ENCODE measurements at places on chromosomes 1 and 21.

GRCh38 chr1:26114165-26114927, 2.7 kb downstream of the PDIK1L start:
- DNase-seq, result no peak

- DNase-seq, result no peak
Measured at GRCh38 chr21:42413500-42413899, 9.8 kb downstream of the UBASH3A start.

DNA sequence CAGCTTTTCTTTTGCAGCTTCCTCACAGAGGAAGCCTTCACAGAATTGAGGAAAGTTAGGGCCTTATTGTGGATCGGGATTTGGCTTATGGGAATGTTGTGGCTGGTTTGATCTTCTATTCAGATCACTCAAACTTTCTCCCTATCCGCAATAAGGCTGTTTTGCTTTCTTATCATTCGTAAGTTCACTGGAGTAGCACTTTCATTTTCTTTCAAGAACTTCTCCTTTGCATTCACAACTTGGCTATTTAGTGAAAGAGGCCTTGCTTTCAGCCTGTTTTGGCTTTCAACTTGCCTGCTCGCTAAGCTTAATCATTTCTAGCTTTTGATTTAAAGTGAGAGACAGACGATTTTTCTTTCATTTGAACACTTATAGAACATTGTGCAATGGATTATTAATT, 181.9 kb upstream of the B3GALT2 start:
- no peak for DNase-seq

DNA sequence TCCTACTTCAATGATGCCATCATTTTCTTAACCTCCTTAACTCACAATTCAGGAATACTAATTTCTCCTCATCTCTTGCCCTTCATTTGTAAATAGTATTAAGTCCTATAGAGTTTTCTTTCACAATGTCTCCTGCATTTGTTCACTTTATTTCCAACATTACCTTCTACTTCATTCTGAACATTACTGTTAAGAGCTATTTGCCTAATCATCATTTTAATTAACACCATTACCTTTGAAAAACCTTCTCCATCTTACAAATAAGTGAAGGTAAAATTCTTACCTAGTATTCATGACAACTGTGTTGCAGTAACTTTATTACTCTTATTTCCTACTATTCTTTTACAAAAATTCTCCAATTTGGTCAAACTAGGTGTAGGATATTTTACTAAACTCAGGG, 137.7 kb downstream of the COQ8A start:
- no peak for DNase-seq

DNA sequence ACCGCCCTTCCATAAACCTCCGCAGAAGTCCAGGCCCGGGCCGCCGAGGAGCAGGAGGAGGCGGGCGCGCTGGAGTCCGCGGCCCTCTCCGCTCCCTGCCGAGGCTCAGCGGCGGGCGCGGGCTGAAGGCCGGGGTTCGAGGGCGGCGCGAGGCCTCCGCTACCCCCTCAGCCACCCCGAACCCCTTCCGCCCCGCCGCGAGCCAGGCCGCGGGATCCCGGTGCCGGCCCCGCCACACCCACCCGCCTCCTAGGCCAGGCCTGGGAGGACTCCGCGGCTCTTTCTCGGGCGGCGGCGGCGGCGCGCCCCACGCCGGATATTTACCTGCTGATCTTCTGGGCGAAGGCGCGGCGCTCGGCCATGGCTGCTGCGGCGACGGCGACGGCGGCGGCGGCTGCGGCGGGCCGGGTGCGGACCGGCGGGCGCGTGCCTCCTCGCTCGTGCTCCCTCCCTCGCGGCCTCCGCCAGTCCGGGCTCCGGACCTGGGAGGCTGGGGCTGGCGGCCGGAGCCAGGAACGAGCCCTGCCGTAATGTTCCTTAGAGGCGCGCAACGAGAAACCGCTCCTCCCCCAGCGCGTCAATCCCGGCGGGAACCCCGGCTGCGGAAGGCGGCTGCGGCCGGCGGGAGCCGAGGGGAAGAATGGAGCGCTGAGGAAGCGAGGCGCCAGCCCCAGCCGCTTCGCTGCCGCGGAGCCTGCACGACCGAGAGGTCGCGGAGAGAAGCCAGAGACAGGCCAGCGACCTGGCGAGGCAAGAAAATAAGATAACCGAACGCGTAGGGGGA, at the start of gene DOCK7:
Gene DOCK7, minus strand, starts transcription at position 484 of the 784 bp plus-strand sequence. Its CDS starts 122 bp downstream, at position 362.
- DNase-seq, result no peak

- DNase-seq, result no peak
Measured at GRCh38 chr1:221035662-221036153, 156.5 kb downstream of the HLX start.

- DNase-seq, result no peak
Measured at GRCh38 chr21:14752345-14752909, 206.3 kb upstream of the SAMSN1 start.

DNA sequence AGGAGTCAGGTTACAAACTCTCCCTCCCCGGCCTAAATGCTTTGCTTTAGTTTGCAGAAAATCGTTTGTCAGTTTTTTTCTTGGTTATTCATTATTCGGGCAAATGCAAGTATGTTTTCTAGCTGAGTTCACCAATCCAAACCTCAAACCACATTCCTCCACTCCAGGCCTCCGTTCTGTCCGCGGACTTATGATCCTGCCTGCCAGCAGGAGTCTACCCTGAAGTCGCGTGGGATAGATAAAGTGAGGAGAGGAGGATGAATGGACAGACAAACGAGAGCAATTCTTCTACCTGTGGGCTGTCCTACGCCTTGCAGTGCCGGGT, 1.3 kb downstream of the ADAMTS1 start:
- DNase-seq, result no peak

- DNase-seq, result no peak
Measured at GRCh38 chr1:235019961-235020360, 108.7 kb downstream of the TOMM20 start.

DNA sequence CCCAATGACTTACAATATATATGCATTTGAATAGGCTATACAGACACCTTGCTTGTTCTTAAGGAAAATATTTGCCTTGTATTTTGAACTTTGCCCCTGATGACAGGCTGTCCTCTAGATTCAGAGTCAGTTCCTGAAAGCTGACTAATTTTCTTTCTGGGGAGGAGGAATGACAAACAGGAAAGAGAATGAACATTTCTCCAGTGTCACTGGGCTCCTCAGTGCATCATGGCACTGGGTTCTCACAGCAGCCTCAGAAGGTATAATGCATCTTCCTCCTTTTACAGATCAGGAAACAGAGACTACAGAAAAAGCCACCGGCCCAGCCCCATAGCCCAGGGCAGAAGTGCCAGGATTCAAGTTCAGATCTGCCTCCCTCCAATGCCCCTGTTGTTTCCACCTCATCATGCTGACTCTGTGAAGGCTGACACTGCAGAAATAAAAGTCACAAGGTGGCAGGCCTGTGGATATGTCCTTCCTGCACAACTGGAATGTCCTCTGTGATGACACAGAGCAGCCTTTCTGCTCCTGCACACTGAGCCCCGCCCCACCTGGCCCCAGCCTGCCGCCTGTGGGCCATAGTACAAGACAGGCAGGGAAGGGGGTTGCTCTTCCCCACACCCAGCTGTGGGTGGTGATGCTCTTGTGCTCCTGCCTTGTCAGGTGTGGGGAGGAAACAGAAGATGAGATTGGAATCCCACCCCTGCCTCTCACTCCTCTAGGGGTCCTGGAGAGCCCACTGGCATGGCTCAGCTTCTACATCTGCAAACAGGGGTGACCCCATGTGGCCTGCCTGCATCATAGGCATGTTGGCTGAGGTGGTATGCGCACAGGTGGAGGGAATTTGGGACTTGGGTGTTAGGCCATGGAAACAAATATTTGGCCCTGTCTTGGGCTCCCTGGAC, 6.4 kb downstream of the TTC22 start:
- DNase-seq, result no peak

GRCh38 chr1:4974981-4975685, 320.7 kb downstream of the AJAP1 start:
- no peak for DNase-seq

DNA sequence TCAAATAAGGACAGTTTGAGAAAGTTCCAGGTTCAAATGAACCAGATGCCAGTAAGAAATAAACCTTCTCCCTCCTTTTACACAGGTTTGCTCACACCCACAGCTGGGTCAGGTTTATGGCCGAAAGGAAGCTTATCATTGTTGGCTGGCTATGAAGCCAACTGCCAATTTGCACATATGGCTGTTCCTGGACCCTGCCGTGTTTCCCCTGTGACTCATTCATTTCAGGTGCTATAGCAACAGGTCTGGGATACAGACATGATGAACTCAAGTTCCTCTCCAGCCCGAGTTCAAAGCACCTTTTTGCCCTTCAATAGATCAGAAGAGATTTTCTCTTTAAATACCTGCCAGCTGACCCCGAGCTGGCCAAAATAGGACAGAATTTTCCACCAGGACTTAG, 134.4 kb upstream of the SMYD2 start:
- no peak for DNase-seq

DNA sequence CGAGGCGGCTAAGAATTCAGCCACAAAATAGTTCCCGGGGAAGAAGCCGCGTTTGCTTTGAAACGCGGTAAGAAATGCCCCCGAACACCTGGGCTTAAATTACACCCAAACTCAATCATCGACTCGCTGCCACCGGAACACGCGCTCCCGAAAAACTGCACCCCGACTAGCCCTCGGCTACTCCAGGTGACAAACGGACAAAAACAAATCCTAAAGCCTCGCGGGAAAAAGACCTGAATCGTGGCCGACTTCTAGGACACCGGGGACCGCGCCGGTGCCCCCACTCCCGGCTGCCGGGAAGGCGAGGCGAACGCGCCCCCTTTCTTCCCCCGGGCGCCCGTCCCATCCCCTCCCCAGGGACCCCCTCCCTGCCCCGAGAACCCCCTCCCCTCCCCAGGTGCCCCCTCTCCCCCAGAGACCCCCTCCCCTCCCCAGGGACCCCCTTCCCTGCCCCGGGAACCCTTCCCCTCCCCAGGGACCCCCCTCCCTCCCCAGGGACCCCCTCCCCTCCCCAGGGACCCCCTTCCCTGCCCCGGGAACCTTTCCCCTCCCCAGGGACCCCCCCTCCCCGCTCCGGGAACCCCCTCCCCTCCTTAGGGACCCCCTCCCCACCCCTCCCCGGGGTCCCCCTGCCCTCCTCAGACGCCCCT, 628 bp downstream of the C1orf159 start:
- DNase-seq, result no peak

- DNase-seq, result no peak
Measured at GRCh38 chr1:8823295-8823664, 5.8 kb upstream of the RERE start.

DNA sequence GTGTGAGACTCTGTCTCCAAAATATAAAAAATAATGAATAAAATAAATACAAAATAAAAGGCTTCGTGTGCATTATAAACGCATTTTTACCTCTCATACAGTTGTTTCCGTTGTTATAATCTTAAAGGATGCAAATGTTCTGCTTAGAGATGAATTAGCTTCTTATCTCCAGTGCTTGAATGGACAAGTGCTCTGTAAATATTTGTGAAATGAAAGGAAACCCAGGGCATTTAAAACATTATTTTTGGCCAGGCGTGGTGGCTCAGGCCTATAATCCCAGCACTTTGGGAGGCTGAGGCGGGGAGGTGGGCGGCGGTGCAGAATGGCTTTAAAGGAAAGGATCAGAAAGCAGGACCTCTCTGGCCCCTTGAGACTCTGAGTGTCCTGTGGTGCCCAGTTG, 94.5 kb downstream of the HUNK start:
- no peak for DNase-seq

GRCh38 chr1:59052166-59052590, 244.7 kb upstream of the FGGY start:
- no peak for DNase-seq

DNA sequence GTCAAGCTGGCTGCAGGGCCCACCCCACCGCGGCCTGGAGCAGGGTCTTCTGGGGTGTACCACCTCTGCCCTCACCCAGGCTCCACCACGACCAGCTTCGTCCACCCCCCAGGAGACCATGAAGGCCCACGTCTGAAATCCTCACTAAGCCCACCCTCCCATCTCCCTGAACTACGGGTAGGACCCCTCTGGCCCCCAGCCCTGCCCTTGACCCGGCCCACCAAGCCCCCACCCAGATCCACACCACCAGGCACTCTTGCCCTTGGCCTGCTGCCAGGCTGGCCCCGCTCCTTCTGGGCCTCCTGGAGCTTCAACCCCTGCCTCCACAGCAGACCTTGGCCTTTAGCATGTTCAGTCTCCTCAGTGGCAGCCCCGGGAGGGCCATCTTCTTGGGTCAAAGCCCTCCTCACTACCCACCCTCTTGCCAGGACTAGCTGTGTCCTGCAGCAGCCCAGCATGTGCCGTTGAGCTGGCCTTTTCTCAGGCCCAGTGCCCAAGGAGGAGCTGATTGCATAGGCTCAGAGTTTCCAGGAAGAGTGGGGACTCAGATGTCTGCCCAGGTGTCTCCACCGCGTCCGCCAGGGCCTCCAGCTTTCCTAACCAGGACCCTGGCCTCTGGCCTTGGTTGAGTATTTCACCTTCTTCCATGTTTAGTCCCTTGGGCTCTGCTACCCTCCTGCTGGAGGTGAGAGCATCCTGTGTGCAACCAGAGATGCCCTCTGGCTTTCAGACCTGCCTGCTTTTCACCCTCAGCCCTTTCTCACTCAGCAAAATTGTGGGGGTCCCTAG, 17.7 kb upstream of the SAMD11 start:
- DNase-seq, result no peak

- no peak for DNase-seq
Measured at GRCh38 chr1:56927171-56927570, 38.6 kb downstream of the C8B start.

DNA sequence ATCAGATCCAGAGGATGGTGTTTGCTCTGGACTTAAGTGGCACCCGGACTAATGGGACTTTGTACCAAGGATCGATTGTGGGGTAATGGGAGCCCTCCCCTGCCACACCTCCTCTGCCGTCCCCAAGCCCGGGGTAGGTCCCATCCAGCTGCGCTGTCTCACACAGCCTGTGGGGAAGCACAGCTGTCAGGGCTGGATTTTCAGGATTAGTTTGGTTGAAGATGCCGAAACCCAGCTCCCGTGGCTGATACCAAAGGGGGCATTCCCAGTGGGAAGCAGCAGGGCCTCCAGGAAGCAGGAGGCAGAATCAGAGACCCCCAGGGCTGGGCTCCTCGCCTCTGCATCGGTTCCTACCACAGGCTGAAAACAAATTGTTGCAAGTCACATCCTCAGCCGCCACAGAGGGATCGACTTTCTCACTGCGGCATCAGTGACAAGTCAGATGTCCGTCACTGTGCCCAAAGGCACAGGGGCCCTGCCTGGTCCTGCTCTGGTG, 59.7 kb downstream of the MATN1 start:
- no peak for DNase-seq

DNA sequence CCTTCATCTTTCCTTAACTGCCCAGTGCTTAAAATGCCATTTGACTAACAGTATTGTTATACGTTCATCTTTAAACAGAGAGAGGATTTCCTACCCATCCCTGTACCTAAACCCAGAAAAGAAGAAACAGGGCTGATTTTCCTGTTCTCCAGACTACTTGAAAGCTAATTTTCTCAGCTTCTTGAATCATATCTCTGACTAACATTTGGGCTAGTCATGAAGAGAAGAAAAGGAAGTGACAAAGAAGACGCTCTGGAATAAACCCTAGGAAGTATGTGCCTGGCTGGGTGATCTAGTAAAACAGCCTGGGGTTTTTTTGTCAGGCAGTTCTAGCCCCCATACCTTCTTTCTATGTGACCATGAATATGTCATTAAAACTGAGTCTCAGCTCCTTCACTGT, 44.8 kb upstream of the SGIP1 start:
- no peak for DNase-seq

- no peak for DNase-seq
Measured at GRCh38 chr1:88791192-88791591, 100.2 kb downstream of the GTF2B start.
